ENCODE measurements at places on chromosomes 5 and 9.

- no peak for DNase-seq
Observed at GRCh38 chr5:77397686-77398292, 94.3 kb downstream of the WDR41 start.

DNA sequence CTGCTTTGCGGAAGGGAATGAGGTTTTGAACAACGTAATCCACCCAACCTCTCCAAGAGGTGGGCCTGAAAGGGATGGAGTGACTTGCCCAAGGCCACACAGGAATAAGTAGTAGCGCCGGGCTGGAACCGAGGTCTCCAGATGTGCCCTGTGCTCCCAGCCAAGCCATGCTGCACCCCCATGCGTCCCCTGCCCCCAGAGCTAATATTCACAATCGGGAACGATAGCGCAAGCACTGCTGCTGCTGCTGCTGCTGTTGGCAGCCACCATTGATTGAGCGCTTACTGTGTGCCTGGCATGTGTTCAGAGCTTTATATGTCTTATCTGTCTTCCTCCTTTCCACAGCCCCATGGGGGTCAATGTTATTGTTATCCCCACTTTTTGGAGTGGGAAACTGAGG lies 43.9 kb downstream of the AMBP start:
- no peak for DNase-seq

GRCh38 chr5:96968074-96968473 lies 32.2 kb downstream of the LNPEP start:
- DNase-seq = peak; percentile 24

DNA sequence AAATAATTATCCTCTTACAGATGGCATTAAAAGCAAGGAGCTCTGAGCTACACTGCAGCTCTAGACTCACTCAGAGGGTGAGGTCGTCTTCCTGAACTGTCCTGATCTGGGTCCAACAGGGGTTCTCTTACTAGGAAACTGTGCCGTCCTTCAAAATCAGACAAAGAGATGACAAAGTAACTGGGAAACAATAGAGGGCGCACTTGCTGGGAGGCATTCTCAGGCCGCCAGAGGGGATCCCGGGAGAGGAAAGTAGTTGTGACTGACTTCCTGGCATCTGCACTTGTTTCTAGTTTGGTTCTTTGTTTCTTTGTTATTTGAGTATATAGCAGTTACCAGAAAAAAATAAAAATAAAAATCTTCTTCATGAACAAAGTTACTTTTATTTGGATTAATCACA lies 142.9 kb upstream of the MSX2 start:
- DNase-seq = no peak

Measured in foreskin melanocyte (primary cell).